ENCODE measurements at places on chromosomes 16 and 17.

GRCh38 chr16:12837291-12837690 is 33.6 kb upstream of the CPPED1 start:
- no peak for DNase-seq

DNA sequence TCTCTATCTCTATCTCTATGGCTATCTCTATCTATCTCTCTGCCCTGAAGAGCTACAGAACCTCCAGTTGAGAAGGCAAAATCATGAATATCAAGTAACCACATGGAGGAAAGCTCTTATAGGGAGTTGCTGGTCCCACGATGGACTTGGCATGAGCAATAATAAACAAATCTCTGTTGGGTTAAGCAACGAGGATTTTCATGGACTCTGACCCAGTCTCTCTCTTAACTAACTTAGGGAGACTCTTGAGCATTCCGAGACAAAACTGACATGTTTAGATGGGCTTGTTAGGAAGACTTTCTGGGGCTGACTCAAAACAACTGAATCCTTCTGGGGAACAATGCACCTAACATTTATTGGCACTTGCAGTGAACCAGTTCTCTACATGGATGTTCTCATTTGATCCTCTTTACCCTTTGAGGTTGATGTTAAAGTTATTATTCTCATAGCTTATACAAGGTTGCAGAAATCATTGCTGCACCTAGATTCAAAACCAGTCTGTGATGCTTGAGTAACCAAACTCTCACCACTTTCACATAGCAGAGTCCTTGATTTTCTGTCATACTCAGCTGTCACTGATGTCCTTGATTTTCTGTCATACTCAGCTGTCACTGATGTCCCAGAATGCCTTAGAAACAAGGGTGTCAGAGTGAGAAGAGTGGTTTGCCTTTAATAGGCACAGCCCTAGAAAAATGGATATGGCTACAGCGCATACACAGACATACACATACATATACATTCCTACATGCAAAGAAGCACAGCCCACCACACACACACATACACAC is 354.6 kb upstream of the MAF start:
- no peak for DNase-seq

GRCh38 chr17:28346746-28347246 is 10.5 kb downstream of the POLDIP2 start:
- DNase-seq: no peak

GRCh38 chr17:65219124-65219523 is 82.0 kb downstream of the RGS9 start:
- no peak for DNase-seq

DNA sequence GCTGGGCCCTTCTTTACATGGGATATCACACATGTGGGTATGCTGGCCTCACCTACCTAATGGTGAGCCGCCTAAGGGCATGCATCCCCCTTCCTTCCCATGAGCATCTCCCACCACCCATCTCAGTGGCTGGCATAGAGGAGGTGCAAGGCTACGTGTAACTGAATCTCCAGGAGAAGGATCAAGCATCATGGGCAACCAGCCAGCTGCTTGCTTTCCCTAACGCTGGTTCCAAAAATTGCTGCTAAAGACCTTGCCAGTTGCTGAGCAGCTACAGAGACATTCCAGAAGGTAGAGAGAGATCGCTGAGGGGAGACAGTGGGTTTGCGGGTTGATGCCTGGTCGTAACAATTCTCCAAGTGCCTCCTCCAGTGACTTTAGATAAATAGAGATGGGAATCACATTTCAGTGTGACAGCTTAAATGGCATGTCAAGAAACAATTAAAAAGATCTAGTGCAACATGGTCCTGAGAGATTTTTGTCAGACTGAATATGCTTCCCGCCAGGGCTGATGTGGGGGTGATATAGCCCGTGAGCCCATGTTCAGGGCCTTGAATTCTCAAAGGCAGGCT is 378.4 kb upstream of the CDH5 start:
- DNase-seq: no peak

DNA sequence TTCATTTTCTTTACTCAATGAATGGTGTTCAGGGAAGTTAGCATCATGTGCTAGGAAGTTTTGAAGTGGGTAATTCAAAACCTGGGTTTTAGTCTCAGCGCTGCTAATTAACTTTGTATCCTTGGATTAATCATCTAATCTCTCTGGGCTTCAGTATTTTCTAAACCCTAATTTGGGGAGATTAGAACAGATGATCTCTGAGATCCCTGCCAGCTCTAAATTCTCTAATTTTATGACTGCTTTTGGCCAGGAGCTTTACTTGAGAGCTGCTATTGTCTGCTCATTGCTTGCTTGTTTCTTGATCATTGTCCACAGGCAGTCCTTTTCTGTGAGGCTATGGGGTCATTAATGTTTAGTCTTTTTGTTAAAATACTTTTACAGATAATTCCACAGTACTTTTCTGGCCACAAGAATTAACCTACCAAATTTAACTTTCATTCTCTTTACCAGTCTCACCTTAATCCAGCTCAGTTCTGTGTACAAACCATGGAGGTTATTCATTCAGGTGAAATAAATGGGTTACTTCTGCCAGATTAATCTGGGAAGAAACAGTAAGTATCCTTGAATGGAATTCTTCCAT is 28.4 kb upstream of the VWA3A start:
- DNase-seq: no peak

DNA sequence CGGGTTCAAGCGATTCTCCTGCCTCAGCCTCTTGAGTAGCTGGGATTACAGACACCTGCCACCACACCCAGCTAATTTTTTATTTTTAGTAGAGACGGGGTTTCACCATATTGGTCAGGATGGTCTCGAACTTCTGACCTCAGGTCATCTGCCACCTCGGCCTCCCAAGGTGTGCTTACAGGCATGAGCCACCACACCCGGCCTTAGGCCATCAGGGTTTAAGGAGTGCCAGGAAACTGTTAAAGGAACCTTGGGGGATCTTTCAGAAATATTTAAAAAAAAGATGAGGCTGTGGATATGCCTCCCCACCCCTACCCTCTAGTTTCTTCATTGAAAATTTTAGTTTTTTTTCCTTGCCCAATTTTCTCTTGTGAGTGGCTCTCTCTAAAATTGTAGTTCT is 31.4 kb upstream of the UBE2G1 start:
- DNase-seq: no peak

- no peak for DNase-seq
Measured at GRCh38 chr16:23357761-23358290, 55.7 kb downstream of the SCNN1B start.

DNA sequence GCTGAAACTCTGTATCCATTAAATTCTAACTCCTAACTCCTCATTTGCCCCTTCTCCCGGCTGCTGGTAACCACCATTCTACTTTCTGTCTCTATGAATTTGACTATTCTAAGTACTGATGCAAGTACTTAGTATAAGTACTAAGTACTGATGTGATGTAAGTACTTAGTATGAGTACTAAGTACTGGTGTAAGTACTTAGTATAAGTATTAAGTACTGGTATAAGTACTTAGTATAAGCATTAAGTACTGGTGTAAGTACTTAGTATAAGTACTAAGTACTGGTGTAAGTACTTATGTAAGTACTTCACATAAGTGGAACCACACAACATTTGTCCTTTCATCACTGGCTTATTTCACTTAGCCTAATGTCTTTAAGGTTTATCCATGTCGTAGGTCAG is 32.3 kb upstream of the PRKCA start:
- no peak for DNase-seq
